Astrocyte (in vitro differentiated cells and primary cell): ENCODE measurements at places on chromosomes 6 and 20. TPM values are rescaled to one million over a fixed set of nuclear protein-coding genes. Genes with fewer than 3 reads are reported as not detected.

GRCh38 chr6:164345806-164346496, 931.4 kb downstream of the QKI start:
- no peak for DNase-seq
- H3K4me3 ChIP-seq, result no peak overlapping the region
- H3K4me1 ChIP-seq, result no peaks in the 10 kb centered on the region

GRCh38 chr6:7439228-7439627, 49.6 kb downstream of the RIOK1 start:
- no peaks in the 10 kb centered on the region for H3K36me3 ChIP-seq
- H3K27me3 ChIP-seq, result no peaks in the 10 kb centered on the region
- peaks cover 7% of the 10 kb centered on the region for H3K4me1 ChIP-seq
- no peak for DNase-seq
- H3K4me3 ChIP-seq, result no peak overlapping the region

DNA sequence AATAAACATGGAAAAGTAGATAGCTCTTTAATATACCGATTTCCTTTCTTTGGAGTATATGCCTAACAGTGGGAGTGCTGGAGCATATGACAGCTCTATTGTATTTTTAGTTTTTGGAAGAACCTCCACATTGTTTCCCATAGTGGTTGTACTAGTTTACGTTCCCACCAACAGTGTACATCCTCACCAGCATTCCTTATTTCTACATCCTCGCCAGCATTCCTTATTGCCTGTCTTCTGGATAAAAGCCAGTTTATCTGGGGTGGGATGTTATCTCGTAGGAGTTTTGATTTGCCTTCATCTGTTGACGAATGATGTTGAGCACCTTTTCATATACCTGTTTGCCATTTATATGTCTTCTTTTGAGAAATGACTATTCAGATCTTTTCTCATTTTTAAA, 2.6 kb downstream of the MICA start:
- no peak overlapping the region for H3K4me3 ChIP-seq
- no peak for DNase-seq
- H3K27me3 ChIP-seq, result no peaks in the 10 kb centered on the region
- H3K4me1 ChIP-seq, result peaks cover 42% of the 10 kb centered on the region
- no peak overlapping the region for H3K27ac ChIP-seq

Gene ANKRD66
- total RNA-seq, result not detected in 2 replicates
